ENCODE measurements at places on chromosomes 6 and 20.

DNA sequence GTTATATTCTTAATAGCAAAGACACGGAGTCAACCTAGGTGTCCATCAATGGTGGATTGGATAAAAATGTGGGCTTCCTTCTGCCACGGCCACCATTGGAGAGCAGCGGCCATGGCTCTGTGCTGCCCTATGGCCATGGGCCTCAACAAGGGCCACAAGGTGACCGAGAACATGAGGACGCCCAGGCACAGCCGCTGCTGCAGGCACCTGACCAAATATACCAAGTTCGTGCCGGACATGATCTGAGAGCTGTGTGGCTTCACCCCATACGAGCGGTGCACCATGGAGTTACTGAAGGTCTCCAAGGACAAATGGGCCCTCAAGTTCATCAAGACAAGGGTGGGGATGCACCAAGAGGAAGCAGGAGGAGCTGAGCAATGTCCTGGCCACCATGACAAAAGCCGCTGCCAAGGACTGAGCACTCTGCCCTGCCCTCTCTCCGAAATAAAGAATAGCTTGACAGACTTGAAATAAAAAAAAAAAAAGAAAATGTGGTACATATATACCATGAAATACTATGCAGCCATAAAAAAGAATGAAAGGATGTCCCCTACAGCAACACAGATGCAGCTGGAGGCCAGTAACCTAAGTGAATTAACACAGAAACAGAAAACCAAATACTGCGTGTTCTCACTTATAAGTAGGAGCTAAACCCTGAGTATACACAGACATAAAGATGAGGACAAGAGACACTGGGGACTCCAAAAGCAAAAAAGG, 81.0 kb downstream of the FKBP5 start:
- no peak for DNase-seq

DNA sequence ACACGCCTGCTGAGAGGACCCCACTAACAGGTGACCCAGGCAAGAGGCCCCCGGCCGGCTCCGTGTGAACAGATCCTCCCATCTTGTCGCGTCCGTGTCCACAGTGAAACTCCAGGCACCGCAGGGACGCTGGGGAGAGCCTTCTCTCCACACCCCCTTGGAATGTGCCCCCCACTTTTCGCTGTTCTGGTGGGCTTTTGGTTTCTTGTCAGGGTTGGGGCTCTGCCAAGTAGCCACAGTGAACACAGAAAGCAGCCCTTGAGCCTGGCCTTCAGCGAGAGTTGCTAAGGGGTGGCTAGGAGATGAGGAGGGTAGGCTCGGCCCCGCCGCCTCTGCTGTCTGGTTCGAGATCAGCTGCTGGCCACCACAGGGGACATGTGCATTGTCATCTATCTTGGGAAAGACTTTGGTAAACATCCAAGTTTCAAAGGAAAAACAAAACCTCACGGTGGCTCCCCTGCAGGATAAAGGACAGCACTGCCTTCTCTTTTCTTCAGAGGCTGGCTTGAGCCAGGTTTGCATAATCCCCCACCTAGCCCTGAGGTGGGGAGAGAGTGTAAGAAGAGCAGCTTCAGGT, 22.7 kb downstream of the SYNDIG1 start:
- DNase-seq: no peak

DNA sequence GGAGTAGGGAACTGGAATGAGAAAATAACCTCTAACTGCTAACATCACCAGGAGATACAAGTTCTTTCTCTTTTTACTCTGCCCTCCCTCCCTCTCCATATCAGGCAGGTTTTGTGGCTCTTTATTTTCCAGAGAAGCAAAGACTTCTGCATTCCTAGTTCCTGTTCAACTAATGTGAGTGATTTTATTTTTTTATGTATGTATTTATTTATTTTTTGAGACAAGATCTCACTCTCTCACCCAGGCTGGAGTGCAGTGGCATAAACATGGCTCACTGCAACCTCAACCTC, 6.0 kb upstream of the IER3 start:
- DNase-seq: no peak

GRCh38 chr6:79628466-79629288, 2.5 kb upstream of the SH3BGRL2 start:
- no peak for DNase-seq

DNA sequence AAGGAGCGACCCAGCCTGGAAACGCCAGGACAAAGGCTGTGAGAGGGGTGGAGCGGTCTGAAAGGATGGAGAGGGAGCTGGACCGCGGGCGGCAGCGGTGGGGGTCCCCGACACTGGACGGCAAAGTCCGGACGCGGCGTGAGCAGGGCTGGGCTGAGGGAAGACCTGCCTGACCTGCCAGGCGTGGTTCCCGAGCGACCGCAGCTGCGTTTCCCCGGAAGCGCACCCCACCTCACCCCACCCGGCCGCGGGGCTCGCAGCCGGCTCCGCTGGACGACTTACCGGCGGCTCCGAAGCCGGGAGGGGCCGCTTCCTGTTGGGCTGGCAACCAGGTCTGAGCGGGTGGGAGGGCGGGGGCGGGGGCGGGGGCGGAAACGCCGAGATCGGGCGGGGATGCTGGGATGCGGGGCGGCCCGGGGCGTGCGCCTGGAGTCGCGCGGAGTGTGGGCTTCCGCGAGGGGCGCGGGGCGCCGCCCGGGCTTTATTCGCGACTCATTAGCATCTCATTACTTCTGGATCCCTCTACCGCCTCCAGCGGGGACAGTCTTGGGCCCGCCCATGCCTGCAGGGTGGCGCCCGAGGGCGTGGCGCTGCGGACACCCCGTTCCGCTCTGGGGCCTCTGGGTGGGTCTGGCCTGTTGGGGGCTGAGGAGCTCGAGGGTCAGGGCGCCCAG, at the start of gene MICAL1:
Gene MICAL1, minus strand, starts transcription at position 336 of the 674 bp plus-strand sequence. CDS start 1,576 bp downstream, outside the sequence.
- peak; percentile 77 for DNase-seq

GRCh38 chr6:6841571-6841970, 253.1 kb downstream of the LY86 start:
- DNase-seq: no peak

- DNase-seq: no peak
Observed at GRCh38 chr6:143213859-143214376, 153.2 kb downstream of the AIG1 start.

DNA sequence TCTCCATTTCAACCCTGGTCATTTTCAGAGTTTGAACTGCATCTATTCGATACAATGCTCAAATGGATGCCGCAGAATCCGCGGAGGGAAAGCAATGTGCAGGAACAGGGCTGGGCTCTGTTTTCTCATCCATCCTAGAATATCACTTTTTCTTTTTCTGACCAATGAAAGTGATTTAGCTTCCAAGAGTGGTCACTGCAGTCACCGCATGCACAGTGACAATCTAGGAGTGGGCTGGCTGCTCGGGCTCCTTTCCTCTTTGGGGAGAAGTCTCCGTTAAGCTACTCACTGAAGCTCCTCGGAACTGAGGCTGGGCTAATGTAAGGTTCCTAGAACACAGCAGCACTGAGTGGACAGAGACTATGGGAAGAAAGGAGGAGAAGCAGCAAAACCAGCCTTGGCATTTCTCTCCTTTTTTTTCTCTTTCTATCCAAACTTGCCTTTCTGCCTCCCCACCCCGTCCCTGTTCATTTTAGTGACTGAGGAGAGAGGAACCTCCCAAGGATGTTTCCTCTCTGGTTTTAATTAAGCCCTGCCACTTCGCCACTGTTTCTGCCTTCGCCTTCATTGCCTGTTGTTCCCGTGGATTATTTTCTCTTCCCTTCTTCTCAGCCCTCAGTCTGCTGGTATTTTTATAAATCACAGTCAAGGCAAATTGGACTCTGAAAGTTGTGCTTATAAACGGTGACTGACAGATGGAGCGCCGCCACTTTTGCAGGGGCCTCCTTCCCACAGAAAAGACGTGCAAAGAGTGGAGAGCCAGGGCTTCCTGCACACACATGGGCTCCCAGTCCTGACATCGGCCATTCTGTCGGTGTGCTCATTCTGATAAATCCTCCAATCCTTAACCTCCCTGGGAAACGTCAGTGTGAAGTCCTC, 41.1 kb downstream of the RAMACL start:
- no peak for DNase-seq

Data from NCI-H1105 (cell line).